ENCODE measurements at places on chromosomes 4 and X. TPM values are rescaled to one million over a fixed set of nuclear protein-coding genes. Genes with fewer than 3 reads are reported as not detected.

DNA sequence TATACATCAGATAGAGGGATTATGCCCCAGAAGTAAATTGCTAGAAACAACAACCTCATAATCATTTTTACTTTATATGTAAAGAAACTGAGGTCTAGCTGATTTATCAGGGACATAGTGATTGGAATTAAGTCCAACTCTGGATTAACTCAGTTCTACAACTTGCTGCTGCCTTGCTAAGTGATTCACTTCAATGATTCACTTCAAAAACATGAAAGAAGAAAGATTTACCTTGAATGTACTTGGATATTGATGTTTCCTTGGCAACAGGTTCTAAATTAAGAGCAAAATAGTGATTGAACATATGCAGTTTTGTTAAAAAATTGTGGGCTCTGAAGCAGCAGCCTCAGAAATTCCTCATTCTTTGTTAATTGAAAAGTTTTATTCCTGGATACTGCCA lies 99.8 kb upstream of the H2AZ1 start:
- DNase-seq: no peak

DNA sequence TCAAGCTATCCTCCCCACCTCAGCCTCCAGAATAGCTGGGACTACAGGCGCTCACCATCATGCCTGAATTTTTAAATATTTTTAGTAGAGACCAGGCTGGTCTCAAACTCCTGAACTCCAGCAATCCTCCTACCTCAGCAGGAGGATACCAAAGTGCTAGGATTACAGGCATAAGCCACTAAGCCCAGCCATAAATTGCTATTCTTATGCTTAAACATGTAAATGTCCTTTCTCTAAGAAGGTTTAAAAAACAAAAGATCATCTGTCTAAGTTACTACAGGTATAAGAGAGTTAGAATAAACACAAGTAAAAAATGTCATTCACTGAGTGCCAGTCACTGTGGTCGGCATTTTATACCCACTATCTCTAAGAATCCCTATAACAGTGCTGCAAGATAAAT lies 28.3 kb downstream of the PRMT9 start:
- no peak for DNase-seq

GRCh38 chr4:43853565-43854264 lies 594.9 kb downstream of the KCTD8 start:
- DNase-seq: no peak

DNA sequence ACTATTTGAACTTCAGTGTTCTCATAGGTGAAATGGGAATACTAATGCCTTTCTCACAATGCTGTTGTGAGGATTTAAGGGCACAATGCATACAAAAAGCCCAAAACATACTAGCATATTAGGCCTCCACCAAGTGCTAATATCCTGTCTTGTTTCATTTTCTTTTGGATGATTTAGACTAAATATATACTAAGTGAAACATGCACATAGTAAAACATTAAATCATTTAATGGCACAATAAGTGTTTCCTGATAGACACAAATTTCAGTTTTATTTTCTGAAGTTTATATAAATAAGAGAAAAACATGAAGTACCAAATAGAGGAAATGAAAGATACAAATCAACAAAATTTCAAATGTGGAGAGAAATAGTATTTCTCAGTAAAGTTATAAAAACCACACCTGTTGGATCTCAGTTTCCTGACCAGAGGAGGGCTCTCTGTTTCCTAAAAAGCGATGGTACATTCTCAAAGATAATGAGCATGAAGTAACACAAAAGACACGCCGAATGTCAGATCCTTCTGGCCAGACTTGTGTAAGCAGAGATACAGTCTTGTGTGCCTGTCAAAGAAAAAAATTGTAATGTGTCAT lies 25.1 kb downstream of the DDX60 start:
- DNase-seq: no peak

- DNase-seq: no peak
Observed at GRCh38 chr4:98733601-98734000, 75.2 kb upstream of the TSPAN5 start.

DNA sequence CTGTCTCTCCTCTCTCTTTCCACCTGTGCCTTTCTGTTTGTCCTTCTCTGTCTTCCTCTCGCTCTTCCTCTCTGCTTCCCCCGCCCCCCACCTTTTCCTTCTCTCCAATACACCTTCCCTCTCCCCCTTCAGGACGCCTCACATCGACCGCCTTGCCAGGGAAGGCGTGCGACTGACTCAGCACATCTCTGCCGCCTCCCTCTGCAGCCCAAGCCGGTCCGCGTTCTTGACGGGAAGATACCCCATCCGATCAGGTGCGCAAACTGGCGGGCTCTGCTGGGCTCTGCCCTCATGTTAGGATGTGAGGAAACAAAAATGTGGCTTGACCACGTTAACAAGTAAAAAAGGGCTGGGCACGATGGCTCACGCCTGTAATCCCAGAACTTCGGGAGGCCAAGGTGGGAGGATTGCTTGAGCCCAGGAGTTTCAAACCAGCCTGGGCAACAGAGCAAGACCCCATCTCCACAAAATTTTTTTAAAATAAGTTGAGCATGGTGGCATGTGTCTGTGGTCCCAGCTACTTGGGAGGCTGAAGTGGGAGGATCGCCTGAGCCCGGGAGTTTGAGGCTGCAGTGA lies 35.2 kb downstream of the ARSF start:
- no peak for DNase-seq

DNA sequence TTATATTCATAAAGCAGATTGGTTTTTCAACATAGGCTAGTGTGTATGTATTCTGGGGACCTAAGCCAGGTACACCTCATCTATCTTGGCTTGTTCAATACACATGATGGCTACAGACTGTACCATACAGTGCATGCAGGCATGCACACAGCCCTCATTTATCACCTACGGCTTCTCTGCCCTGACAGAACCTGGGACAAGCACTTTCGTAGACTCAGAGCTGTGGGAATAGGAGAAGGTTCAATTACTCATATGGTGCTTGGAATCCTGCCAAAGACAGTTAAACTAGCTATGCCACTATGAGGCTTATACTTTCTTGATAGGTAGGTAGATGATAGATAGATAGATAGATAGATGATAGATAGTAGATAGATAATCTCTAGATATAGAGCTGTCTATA lies 457.2 kb downstream of the GALNTL6 start:
- no peak for DNase-seq

- DNase-seq: no peak
Observed at GRCh38 chrX:135435139-135435922, 13.6 kb downstream of the SMIM10L2A start.

- DNase-seq: peak; percentile 6
Observed at GRCh38 chr4:19557161-19557560, 694.5 kb upstream of the SLIT2 start.

GRCh38 chrX:136318156-136318555 lies 17.4 kb downstream of the ADGRG4 start:
- DNase-seq: no peak

- no peak for DNase-seq
Observed at GRCh38 chr4:8860096-8860891, 11.3 kb downstream of the HMX1 start.

DNA sequence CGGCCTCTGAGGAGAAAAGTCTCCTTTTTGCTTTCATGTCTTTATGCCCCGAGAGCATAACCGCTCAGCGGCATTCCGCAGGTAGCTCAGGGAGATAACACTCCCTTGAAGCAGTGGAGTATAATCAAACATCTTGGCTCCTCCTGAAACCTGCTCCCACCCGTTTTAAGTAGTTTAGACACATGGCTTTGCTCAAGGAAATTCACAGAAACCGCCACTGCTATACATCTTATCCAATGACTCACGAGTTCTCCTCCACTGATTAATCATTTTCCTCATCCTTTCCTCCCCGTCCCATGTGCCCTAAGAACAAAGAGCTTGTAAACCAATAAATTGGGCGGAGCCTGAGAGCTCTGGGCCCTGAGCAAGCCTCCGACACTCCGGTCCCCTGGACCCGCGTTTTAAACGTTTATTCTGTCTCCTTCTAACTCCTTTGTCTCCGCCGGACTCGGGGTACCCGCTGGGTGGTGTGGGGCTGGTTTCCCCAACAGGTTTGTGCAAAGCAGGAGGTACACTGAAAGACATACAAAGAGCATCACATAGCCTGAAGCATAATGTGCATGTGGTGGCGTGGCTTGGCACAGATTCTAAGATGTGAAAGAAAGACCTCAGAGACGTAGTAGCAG lies 401.2 kb downstream of the TLL1 start:
- DNase-seq: no peak

DNA sequence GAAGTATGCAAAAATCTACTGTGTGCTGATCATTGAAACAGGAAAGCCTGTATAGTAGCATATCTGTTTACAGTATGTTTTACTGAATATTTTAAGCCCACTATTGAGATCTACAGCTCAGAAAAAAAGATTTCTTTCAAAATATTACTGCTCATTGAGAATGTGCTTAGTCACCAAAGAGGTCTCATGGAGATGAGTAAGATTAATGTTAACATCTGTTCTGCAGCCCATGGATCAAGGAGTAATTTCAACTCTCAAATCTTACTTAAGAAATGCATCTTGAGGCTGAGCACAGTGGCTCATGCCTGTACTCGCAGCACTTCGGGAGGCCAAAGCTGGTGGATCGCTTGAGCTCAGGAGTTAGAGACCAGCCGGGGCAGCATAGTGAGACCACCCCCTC lies 3.3 kb downstream of the RNF4 start:
- DNase-seq: no peak

DNA sequence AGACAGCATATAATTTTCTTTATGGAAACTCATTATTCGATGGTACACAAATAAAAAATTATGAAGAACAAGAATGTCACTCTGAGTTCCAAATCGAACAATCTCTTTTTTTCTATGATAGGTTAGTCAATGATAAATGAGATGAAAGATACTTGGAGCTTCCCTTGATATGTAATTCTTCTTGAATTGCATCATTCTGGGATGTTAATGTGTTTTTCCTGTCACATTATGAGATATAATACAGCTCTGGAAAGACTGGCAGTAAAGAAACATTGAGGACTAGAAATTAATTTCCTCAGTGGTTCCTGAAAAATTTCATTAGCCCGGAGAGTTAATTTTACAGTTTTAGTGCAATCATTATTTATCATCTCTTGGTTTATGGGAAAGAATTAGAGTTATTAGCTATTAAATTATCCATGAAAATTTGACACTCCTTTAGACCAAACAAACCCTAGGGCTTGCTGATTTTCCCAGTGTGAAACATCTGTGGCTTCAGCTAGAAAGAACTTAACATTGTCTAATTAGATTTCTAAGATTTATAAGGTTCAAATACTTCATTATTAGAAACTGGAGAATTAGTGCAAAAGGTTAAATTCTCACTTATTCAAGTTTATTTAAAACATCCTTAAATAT lies 1546.6 kb upstream of the TENM3 start:
- peak; percentile 31 for DNase-seq

DNA sequence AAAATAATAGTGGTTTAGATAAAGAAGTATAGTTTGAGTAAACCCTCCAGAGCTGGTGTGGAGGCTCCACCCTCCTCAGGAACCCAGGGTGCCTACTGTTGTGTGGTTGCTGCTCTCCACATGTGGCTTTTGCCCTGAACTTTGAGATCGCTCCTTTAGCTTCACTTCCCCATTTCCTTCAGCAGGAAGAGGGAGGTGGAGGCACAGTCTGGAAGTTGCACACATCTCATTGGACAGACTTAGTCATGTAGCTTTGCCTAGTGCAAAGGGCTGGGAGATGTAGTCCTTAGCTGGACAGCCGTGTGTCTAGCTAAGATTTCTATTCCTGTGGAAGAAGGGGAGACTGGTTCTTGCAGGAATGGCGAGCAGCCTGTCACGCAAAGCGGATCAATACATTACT lies 37.9 kb downstream of the RGS12 start:
- no peak for DNase-seq

DNA sequence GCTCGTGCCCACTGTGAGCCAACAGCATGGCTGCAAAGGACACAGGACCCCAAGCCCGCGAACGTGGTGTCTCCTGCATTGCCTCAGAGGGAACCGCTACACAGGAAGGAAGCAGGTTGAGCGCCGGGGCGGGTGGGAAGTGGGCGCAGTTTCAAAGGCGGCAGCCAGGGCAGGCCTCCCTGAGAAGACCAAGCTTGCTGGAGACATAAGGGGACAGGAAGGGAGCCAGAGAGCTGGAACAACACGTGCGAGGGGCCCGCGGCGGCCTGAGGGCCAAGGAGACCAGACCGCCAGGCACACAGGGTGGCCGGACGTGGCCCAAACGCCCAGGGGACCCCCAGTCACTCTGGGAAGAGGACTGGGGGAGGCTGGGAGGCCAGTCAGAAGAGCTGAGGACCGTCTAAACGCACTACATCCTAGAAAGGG lies 32.0 kb downstream of the CTBP1 start:
- no peak for DNase-seq

CMC4 gene
- total RNA-seq: 38.4 TPM

XAGE2 gene
- total RNA-seq: not detected

PFKFB1 gene
- total RNA-seq: not detected

DCAF12L2 gene
- total RNA-seq: not detected

BEND2 gene
- not detected for total RNA-seq

FAM9C gene
- total RNA-seq: not detected

Measured in Caki2 (cell line).